ENCODE measurements at places on chromosomes 6 and 20.

GRCh38 chr6:132253211-132253610 lies 148.1 kb downstream of the MOXD1 start:
- no peak for DNase-seq

- DNase-seq = no peak
These were observed 100.1 kb upstream of the SUPT3H start for GRCh38 chr6:45477790-45478189.

DNA sequence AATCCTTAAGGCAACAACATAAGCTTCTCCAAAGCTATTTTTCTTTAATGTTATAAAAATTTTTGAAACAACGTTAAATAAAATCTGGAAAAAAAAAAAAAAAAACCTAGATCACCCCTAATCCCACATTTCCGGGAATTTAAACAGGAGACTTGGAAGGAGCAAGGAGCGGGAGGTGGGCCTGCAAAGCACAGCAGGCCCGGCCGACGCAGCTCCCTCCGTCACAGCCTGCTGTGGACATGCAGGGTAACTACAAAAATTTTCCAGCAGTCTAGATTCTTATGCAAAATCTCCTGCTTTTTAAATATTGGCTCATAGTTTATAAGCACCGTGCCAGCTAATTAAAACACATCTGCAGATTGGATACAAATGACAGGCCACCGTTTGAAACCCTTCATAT lies 23.5 kb downstream of the FOXF2 start:
- no peak for DNase-seq

DNA sequence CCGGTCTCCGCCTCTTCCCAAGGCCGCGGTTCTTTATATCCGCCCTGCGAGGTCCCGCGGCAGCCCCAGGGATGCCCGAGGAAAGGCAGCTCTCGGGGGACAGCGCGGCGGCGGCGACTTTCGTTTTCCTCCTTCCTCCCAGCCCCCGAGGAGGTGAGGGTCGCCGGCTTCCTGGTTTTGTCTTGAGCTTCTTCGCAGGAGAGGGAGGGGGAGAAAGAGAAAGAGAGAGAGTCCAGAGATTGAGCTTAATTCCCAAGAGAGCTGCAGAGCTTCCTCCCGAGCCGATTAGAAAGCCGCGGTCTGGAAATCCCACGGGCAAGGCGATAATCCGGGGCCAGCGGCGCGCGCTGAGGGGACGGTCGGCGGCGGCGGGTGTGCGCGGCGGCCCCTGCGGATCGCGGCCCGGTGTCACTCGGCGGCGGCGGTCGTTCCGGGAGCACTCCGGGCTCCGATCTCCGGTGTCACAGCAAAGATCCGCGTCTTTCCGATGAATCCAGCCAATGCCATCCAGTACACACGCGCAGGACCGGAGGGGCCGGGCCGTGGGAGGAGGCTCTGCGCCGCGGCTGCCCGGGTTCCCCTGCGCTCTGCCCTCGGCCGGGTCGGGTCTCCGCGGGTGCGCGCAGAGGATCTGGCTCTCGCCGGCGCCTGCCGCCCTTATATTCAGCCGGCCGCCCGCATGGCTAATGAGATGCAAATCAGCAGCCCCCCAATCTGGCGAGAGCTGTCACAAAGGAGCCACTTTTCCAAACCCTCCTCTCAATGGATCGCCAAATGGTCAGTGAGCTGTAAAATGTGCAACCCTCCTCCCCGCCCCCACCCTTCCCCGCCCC lies at the start of gene DLL1:
Gene DLL1, minus strand, starts transcription at position 783 of the 833 bp plus-strand sequence. CDS start 939 bp downstream, outside the sequence.
- DNase-seq = no peak

DNA sequence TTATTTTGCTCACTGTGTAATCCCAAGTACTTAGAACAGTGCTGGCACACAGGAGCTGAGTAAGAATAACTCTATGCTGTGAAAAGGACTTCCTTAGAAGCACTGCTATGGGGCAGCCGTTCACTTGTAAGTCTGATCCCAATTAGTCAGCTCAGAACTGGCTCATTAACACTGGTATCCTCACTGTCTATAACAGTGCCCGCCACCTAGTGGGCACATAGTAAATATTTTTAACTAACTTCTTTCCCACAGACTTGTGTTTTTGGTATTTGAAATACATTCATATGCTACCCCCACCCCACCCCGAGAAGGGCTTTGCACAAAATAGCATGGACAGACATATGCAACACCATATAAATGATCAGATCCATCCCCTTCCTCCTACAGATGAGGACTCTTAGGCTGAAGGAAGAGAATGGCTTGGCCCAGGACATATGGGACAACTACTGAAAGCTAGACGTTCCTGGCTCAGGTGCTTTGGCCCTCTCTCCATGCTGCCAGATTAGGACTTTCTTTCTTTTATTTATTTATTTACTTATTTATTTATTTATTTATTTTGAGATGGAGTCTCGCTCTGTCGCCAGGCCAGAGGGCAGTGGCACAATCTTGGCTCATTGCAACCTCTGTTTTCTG lies 47.1 kb downstream of the DST start:
- no peak for DNase-seq

All from LNCaP clone FGC (cell line).